GDM1 (cell line): ENCODE measurements at places on chromosomes 2 and 18.
A peak's percentile ranks its signal among the peaks of the same experiment; 100 is the strongest.

- DNase-seq, result no peak
Observed at GRCh38 chr18:3093624-3094337, 80.8 kb upstream of the LPIN2 start.

GRCh38 chr18:35386600-35387100, 9.5 kb upstream of the ZNF396 start:
- DNase-seq, result peak; percentile 69

DNA sequence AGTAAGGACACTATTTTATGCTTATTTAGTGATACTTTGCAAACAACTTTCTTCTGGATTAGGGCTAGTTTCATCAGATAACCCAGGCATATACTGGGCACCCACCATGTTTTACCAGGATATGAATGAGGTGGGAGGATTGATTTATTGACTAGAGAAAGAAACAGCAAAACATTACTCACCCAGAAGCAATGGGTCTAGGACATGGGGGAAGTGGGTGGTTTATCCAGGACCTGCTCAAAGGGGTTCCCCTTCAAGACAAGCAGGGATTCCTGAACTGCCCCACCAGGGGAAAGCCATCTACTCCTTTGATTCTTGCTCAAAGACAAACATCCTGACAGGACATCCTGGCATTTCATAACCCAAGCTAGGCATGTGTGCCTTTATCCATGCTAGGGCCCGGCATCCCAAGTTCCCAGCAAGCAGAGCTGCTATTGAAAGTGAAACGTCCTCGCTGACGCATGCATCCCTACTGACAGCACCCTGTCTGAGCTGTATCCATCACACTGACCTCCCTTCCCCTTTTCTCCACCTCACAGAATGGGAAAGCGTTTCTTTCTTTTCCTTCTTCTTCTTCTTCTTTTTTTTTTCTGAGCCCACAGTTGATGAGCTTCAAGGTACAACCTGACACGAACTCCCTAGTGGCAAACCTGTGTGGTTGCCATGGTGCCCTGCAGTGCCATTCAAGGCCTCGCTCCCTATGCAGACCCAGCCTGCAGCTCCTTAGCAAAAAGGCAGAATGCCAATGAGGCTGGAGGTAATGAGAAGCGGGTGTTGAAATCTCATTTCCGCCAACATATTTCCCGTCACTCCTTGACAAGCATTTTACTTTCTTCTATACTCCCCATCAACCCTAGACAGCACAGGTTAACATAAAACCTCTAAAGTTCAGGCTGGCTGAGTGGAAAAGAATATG, 70.5 kb downstream of the CLHC1 start:
- no peak for DNase-seq

DNA sequence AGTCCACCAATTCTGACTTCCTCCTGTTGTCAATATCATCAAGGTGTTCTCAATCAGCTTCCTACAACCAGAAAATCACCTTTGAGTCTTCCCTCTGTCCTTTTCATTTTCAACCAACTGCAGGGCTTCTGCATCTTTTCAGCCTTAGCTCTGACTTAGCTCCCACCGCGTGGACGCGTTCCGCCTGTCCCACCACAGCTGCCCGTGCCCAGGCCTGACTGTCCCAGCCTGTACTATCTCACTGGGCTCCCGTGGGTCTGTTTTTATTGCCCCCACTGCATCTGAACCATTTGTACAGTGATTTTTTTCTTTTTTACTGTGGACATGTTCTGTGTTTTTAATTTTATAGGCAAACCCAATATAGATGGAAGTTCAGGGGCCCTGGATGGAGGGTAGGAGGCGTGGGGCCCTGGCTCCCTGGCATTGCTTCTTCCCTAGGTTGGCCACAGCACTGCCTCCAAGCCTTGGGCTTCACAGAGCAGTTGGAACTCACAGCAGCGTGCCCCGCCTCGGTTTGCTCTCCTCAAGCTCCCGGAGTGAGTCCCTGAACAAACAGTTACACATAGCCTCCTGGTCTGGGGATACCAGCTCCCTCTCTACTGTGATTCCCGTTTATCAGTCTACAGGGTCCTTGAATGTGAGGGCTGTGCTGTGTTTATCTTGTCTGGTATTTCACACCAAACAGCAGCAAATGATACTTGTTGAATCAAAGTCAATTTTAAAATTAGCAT, 280.6 kb upstream of the PXDN start:
- DNase-seq, result no peak

GRCh38 chr2:65264821-65265670, 37.4 kb downstream of the ACTR2 start:
- peak; percentile 10 for DNase-seq

DNA sequence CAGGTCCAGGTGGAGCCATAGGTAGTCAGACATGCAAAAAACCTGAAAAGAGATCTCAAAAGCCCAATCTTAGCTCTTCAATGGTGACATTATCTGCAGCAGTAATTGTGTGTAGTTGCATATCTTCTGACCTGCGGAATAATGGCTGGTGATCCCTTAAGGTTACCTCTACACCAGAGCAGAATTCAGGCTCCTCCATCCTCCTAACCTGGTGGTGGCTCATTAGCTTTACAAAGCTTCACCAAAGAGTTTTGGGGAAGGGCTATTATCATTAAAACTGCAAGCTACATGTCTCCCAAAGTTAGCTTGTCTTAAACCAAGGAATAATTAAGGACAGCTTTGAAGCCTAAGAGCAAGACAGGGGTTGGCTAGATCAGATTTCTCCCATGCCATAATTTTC, 42.6 kb upstream of the CHST9 start:
- DNase-seq, result no peak

DNA sequence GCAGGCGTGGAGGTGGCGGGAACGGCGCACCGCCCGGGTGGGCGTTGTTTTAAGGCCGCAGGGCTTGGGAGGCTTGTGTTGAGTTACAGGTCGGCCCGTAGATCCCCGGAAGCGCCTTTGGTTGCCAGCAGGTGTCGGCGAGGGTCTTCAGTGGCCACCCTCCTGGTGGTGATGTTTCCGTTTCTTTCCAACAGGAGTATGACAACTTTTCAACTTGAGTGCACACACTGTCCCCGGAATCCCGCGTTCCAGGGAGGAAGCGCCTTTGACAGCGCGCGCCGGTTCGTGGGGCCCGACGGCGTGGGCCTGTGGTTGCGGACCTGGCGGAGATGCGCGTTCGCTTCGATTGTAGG, 1.0 kb upstream of the HDAC4 start:
- peak; percentile 62 for DNase-seq

DNA sequence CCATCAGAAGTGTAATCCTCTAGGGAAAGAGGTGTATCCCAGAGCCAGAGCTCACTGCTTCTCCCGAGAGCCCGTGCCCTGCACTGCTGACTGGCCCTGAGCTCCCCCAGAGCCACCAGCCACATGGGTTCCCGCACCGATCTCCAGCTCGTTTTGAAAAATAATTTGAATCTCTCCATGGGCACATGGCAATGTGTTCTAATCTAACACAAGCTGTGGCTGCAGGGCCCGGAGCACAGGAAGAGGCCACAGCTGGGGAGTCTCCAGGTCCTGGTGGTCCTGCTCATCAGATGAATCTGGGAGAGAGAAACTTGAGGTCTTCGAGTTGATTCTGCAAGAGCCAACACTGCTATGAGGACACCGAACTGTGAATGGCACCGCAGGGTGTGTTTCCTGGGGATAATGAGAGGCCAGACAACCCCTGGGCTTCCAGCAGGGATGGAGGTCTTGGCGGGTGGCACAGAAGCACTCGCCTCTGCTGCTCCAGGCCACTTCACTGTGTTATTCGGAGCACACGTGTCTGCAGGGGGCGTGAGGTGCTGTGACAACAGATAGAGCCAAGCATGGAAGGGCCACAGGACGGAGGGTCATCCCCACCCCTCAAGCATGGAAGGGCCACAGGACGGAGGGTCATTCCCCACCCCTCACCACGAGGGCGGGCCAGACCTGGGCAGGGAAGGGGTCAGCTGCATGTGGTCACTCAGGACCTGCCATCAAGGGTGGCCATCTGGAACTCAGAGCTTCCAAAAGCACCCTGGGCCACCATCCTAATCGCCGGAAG, 196.8 kb downstream of the NDUFA10 start:
- no peak for DNase-seq

DNA sequence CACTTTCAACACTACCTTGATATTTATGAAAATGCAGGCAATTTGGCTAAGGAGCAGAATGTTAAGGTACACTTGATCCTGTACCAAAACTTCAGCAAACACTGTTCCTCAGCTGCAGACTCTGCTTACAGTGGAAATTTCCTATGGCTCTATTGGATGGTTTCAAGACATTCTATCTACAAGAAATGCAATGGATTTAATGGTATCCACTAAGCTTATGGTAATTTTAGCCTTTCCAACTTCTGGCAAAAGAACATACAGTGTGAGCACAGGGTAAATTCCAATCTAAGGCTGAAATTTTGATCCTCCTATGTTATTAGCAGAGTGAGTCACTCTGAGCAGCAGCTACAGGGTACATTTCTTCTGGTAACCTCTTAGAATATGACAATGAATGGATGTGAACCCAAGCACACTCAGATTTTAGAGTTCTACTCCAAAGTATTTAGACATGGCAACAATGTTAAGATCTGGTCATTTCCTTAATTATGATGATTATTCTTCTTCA, 361.8 kb upstream of the PIK3C3 start:
- no peak for DNase-seq

GRCh38 chr2:8329660-8330622, 351.9 kb upstream of the ID2 start:
- no peak for DNase-seq

- no peak for DNase-seq
Observed at GRCh38 chr2:55555977-55556376, 36.5 kb downstream of the CFAP36 start.

- no peak for DNase-seq
Observed at GRCh38 chr2:195536906-195537305, 120.1 kb upstream of the SLC39A10 start.

- DNase-seq, result no peak
Observed at GRCh38 chr2:226956659-226957058, 120.8 kb downstream of the RHBDD1 start.

DNA sequence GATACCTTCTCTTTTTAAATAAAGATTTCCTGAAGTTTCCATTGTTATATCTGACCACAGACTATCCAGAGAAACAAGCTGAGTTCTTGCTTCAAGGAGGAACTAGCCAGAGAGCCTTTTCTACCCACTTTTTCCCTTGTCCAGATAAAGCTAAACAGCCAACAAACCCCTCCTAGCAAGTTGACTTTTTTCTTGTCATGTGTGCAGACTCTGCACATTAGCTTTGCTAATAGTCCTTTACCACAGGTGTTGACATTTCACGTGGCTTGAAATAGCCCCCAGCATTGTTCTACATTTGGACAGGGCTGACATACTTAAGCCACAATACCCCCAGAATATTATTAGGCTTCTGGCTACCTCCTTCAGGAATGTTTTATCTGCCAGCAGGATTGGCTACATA, 40.7 kb downstream of the PCBP1 start:
- no peak for DNase-seq

DNA sequence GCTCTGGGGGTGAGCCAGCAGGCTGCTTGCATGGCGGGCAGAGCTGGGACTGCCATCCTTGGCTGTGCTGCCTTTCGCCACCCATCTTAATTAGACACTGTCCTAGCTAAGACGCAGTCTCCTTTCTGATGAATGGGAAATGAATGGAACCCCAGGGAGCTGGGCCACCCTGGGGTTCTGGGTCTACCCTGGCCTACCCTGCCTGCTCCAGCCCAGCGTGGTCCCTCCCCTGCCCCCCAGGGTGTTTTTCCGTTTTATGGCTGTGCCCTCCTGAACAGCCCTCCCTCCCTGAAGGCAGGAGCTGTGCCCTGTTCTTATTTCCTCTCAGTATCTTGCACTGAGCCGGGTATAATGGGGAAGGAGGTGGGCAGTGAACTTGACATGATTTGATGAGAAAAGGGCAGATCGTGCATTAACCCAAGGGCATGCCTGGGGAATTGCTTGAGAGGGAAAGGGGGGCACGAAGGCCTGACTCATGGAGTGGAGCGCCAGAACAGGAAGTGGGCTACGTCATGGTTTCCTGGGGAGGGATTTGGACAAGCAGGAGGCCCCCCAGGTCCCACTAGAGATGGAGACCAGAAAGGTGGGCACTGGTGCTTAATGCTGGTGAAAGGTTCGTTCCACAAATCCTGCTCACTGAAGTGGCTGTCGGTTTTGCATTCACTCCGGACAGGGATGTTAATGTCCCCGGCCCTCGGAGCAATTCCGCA, 165.0 kb downstream of the KLHL29 start:
- no peak for DNase-seq

GRCh38 chr2:185790361-185790760, 51.8 kb downstream of the FSIP2 start:
- DNase-seq, result no peak

- DNase-seq, result no peak
Observed at GRCh38 chr2:37323781-37324535, 675 bp downstream of the PRKD3 start.

- DNase-seq, result no peak
Observed at GRCh38 chr2:122867941-122868340, 1112.5 kb downstream of the TSN start.

DNA sequence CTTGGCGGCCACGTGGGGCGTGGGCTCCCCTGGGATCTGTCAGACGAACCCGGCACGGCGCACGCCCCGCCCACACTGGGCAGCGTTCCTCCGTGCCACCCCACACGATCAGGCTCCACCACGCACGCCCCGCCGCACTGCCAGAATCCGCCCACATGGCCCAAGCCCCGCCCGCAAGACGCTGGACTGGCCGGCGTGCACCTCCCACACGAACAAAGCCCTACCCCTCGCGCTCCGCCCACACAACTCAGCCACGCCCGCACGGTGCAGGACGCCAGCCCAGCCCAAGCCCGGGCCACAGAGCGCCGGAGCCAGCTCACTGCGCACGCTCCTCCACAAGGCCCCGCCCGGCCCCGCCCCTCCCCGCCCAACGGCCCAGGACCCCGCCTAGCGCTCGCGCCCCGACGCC, 555 bp downstream of the TMEM18 start:
- DNase-seq, result peak; percentile 98

DNA sequence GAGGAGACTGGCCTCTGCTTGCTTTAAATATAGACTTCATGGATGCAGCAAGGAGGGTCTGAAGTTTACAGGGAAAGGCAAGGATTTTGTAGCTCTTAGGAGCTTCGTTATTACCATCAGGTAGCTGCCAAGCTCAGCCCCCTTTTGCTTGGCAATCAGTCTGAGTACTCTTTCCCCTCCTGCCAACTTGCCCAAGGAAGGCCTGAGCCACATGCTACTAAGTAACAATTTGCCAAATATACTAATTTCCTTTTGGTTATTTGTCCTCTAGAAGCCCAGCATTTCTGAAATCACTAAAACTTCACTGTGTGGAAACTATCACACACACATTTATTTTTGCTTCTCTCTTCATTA, 85.5 kb upstream of the ITPRID2 start:
- no peak for DNase-seq
